ENCODE measurements at places on chromosomes 11 and 22.

- no peak for DNase-seq
Measured at GRCh38 chr11:15893080-15893492, 463.3 kb downstream of the SOX6 start.

GRCh38 chr22:38831166-38831945 lies 12.5 kb downstream of the NPTXR start:
- no peak for DNase-seq

- no peak for DNase-seq
Measured at GRCh38 chr22:41407433-41407832, 25.7 kb downstream of the TEF start.

GRCh38 chr22:37497062-37497599 lies 10.9 kb upstream of the MFNG start:
- DNase-seq = no peak

DNA sequence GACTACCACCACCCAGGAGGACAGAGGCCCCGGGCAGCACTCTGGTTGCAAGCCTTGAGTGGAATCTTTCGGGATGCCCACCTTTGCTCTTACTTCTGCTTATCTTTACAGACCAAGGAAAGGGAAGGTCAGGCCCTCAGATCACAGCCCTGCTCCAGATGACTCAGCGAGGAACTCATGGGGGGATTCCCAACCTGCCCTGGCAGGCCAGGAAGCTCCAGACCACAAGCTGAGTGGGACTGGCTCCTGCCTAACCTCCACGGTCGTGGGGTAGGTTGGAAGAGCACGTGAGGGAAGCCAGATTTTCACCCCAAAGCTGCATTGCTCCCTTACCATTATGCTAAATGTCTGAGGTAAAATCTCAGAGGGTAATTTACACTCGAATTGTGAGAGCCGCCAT lies 11.8 kb downstream of the TBC1D10A start:
- no peak for DNase-seq

DNA sequence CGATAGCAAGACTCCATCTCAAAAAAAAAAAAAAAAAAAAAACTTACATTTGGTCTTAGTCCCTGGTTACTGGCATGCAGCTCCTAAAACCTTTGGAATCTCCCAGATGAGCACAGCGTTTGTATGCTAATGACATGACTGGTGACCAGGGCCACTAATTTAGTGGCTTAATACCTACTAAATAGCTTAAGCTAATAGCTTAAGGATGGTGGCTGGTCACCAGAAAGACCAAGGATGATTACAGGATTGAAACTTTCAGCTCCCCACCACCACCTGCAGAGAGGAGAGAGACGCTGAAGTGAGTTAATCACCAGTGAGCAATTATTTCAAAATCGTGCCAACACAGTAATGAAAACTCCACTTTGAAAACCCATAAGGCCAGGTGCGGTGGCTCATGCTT lies 37.1 kb downstream of the DENND5A start:
- DNase-seq = no peak

GRCh38 chr11:115674176-115674936 lies 170.1 kb upstream of the CADM1 start:
- DNase-seq = no peak

GRCh38 chr11:12050470-12051286 lies 42.3 kb upstream of the DKK3 start:
- no peak for DNase-seq

DNA sequence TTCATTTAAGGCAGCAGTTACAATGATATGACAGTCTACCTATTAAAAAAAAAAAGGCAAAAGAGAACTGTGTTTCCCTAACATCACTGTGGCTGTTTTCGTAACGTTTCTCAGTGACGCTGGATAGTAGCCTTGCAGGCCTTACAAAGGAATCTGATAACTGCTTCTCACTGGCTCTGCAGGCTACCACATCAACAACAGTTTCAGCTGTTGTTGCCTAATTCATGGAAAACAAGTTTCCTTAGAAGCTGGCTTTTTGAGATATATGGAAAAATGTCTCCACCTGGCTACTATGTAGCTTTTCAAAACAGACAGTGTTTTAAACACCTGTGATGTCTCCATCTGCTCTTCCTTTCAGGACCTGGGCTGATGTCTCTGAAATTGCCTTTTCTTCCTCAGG lies 3.8 kb downstream of the OR51V1 start:
- DNase-seq = no peak

- DNase-seq = no peak
Measured at GRCh38 chr22:21042978-21043859, 2.5 kb upstream of the LRRC74B start.

- no peak for DNase-seq
Measured at GRCh38 chr11:115653076-115653475, 148.9 kb upstream of the CADM1 start.

GRCh38 chr11:73962101-73962705 lies 11.4 kb downstream of the DNAJB13 start:
- no peak for DNase-seq

DNA sequence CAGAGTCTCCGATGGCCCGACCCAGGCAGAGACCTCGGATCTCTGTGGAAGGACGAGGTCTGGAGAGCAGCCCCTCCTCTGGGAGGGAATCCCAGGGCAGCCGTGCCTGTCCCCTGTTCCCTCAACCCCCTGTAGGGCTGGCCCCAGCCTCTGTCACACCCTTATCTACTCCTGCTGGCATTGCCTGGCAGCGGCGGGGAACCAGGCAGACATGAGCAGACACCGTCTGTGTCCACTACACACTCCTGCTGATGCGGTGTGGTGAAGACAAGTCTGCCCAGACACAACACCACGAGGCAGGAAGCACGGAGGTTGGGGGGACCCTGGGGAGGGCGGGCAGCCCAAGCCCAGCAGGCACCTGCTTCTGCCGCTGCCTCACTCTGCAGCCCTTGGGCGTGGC lies 52.5 kb upstream of the A4GALT start:
- DNase-seq = no peak

DNA sequence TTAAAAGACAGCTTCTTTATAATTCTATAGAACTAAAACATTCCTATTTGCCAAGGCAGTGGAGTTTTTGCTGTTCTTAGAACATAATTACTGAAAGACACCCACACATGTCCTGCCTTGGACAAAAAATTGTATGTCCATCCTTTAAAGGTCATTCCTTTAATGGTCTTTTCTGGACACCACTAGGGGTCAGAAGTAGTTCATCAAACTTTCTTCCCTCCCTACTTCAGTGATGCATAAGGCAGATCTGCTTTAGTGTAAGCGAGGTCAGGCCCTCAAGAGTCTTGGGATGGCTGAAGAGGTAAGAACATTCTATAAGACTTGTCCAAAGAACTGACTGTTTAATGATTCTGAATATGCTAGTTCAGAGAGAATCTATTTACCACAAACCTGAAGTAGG lies 4.3 kb upstream of the OR51V1 start:
- DNase-seq = no peak

- DNase-seq = peak; percentile 32
Measured at GRCh38 chr11:118224511-118225188, at the start of gene JAML. Gene JAML, minus strand, starts transcription at chr11:118225011. Its CDS starts 10,145 bp downstream, at chr11:118214866.

DNA sequence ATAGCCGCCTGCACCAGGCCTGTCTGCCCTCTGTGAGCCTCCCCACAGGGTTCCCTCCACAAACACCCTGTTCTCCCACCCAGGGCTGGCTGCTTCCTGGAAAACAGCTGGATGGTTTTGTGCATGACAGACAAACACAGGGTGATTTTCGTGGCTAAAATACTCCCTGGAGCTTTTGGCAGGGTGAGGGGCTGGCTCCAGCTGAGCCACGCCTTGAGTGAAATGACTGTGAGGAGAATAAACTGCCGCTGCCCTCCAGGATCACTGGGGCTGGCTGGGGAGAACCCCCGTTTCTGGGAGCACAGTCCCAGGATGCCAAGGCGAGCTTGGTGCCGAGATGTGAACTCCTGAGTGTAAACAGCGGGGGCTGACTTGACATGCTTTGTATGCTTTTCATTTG lies 20.3 kb upstream of the PPP6R3 start:
- no peak for DNase-seq

GRCh38 chr11:19740586-19740985 lies 27.9 kb downstream of the NAV2 start:
- DNase-seq = no peak

GRCh38 chr11:19349340-19350025 lies 108.7 kb upstream of the E2F8 start:
- DNase-seq = no peak

- no peak for DNase-seq
Measured at GRCh38 chr11:2651826-2652271, 47.9 kb downstream of the KCNQ1OT1 start.

DNA sequence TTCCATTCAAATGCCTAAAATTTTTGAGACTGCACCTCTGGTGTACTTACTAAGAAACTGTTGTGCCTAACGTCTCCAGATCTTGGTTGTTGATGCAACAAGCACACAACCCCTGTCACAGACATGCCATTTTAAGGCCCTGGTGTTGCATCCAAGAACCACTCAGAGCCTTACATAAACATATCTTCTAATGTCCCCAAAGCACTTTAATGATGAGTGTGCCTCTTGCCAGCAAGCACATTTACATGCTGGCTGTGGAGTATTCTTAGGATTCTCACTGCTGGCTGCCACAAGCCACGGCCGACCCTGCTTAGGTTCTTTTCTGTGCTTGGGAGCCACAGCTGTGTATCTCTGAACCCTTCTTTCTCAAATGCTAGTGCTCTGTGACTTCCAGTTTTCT lies 201.4 kb downstream of the ADAMTS15 start:
- DNase-seq = no peak

DNA sequence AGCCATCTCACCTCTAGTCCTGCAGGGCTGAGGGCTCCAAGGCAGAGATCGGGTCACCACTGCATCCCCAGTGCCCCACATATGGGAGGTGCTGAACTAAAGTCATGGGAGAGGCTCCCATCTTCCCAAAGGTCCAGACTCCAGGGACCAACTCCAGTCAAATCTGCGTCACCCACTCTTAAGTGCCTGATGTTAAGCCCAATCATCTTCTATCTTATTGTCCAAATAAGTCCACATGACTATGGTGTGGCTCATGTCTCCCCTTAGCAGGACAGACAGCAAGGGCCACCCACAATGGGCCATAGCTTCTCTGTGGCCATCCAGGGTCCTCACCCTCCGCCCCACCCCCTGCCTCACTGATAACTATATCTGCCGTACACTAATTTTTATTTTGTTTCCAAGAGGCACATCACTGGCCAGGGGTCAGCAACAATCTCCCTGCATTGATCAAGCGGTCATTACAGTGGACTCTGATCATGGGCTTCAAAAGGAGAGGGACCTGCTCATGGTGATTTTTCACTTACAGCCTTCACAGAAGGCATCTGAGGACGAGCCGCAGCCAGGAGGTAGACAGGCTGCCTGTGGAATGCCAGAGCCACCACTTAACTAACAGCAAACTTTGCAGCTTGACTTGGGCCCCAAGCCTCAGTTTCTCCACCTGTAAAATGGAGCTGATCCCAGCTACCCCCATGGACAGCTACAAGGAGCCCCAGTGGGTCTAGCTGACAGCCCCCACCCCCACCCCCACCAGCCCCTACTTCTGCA lies 23.3 kb downstream of the MYH9 start:
- DNase-seq = no peak

GRCh38 chr11:35614939-35615569 lies 3.2 kb upstream of the FJX1 start:
- no peak for DNase-seq

- DNase-seq = no peak
Measured at GRCh38 chr11:121539000-121539399, 86.2 kb upstream of the SORL1-AS1 start.

- DNase-seq = no peak
Measured at GRCh38 chr11:46249938-46250744, 27.3 kb upstream of the CREB3L1 start.

DNA sequence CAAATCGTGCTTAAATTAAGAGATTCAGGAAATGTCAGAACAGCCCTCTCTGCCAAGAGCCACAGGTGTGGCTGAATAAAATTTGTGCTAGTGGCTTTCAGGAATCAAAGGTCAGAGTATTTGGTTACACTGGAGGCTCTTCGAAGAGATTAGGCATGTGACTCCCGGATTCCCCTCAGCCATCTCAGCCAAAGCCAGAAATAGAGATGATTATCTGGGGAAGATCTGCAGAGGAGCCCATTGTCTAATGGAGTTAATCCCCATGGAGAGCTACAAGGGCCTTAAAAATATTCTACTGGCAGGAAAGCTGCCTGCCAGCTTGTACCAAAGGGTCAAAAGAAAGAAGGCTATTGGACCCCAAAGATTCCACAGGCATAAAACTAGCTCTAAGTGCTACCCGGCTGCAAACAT lies 1259.5 kb downstream of the TBC1D22A start:
- DNase-seq = no peak

DNA sequence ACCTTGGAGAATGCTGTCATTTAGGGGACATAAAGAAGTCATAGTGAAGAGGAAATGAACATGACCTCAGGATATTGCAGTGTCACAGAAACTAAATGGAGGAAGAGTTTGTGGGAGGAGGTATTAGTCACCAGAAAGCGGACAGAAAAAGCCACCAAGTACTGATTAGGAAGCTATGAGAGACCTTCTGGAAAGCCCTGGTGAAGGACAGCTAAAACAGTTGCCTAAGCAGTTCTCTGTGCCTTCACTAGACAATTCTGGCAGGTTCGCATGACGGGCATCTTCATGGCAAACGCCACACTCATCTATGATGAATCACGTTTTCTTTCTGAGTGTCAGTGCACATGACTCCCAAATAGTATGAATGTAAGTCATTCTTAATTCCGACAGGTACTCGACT lies 325.8 kb downstream of the C11orf87 start:
- DNase-seq = no peak

- no peak for DNase-seq
Measured at GRCh38 chr11:120013325-120014250, 124.3 kb downstream of the TRIM29 start.

- no peak for DNase-seq
Measured at GRCh38 chr11:18046116-18046777, at the start of gene TPH1. Gene TPH1, minus strand, starts transcription at chr11:18046269. Its CDS starts 5,507 bp downstream, at chr11:18040762.

- no peak for DNase-seq
Measured at GRCh38 chr11:3123761-3124733, 41.1 kb downstream of the OSBPL5 start.

GRCh38 chr11:64013141-64013896 lies 22.4 kb upstream of the FLRT1 start:
- DNase-seq = no peak
